NCI-H1092 treated with DMSO at 0.1 percent for 48 hours (cell line): ENCODE measurements at places on chromosomes 16 and 17.

DNA sequence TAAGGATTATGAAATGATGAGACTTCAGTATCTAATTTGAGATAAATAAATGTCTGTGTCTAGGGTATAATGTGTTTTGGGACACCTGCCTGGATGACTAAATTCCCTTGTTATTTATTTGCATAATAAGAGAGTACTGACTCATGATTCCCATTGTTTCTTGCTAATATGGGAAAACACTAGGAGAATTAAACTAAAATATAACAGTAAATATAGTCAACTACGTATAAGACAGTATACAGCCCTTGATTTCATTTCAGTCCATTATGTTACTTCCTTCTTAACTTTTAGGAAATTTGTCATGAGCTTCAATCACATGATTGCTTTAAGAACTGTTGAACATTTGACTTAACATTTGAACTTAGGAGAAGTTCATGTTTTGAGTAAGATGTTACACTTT, 62.4 kb downstream of the VMP1 start:
- no peak for DNase-seq

DNA sequence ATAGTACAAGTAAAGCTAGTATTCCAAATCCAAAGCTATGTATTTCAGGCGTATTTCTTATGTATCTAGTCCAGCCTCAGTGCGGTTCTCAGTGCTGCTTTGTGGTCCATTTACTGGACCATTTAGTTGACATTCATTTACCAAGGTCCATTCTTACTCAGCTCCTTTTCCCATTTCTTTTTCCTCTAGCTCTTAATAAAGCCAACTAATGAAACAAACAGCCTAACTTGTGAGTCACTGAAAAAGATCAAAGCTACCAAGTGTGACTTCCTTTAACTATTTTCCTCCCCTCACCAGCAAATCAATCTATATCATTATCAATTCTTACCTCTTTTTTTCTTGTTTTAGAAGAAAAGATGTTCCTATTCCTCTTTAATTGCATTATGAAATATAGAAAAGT, 64.0 kb downstream of the CYB561 start:
- DNase-seq, result no peak

- no peak for DNase-seq
Measured at GRCh38 chr17:67746704-67747571, 29.2 kb downstream of the NOL11 start.

- peak; percentile 38 for DNase-seq
Measured at GRCh38 chr17:17745476-17746455, 64.5 kb downstream of the RAI1 start.

DNA sequence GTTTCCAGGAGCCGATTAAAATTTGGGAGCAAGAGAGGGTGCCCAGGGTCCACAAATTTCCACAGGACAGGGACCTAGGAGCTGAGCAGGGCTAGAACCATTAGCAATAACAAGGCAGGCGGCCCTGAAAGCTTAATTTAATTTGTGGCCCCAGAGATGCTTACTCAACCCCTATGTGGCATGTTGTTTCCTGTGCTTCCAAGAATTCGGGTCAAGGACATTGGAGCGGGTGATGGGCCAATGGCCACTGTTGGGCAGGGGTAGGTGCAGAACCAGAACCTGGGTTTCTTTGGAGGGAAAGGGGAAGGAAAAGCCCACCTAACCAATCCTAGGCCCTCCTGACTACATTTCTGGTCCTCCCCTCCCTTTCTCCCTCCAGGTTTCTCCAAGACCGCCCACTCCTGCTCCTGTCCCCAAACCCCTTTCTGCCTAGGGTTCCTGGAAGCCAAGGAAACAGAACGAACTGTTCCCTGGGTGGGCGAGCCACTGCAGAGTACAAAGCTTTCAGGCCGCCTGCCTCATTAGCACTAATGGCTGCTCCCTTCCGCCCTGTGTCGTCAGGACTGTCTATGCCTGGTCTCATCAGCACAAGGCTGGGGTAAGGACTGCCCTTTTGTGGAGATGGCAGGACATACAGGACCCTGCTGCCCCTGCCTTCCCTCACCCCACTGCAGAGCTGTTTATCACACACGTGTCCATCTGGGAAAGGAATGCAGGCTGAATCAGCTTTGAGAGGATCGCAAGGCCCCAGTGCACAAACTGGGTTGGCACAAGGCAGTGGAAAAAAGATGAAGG, 581 bp upstream of the AGRP start:
- DNase-seq, result no peak

DNA sequence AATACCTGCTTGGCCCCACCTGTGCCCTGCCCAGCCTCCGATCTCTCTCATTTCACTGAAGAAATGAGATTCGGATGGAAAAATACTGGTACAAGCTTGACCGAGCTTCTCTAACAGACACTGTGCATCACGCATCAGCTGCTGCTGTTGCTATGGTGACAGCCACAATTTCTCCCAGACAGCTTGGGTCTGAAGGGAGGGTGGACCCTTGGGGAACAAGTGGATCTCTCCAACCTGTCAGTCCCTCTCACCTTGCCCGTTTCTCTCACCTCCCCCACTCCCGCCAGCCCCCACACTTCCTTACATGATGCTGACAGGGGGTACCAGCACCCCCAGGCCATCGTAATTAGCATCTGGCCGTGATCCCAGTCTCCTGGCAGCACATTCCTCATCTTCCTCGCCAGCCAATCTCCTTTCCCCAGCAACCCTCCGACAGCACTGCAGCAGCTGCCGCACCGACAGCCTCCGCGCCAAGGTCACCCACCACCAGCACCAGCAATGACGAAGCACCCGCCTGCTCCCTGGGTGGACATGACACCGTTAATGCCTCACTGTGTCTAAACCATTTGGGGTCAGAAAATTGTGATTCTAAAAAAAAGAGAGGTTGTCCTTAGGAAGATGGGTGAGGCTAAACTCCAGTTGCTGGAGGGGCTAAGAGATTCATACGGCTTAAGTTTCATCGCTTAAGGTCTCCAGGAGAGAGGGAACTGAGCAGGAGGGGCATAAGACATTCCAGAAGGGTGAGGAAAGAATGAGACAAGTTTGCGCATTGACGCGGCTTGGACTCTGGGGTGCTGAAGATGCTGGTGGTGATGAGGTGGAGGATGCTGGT, 58.6 kb upstream of the TNRC6A start:
- DNase-seq, result peak; percentile 93

- DNase-seq, result no peak
Measured at GRCh38 chr17:16941072-16942036, 30.6 kb downstream of the TNFRSF13B start.

DNA sequence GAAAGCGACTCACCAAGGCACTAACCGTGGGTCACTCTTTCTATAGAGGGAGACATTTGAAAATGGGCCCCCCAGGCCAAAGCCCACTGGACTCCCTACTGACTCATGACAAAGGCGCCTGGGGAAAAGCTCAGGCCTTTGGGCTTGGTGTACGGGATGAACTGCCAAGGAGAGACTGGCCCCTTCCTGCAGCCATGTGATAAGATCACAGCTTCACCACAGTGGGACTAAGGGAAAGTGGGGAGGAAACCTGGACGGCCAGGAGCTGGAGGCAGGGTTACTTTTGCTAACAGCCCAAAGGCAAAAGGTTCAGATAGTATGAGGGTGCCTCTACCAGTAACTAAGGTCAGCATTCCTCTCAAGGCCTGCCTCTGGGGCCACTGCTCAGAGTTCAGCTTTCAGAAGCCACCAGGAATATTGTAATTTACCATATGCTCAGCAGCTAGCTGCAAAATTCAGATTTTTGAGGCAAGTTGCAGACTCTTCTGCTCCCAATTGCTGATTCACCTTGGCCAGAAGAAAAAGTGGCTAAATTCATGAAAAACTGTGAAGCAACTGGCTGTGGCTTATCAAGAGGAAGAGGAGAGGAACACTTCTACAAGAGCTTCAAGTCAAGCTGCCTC, 37.1 kb upstream of the SLC25A19 start:
- DNase-seq, result no peak

GRCh38 chr17:3890082-3890877, 2.6 kb downstream of the CAMKK1 start:
- DNase-seq, result peak; percentile 76

DNA sequence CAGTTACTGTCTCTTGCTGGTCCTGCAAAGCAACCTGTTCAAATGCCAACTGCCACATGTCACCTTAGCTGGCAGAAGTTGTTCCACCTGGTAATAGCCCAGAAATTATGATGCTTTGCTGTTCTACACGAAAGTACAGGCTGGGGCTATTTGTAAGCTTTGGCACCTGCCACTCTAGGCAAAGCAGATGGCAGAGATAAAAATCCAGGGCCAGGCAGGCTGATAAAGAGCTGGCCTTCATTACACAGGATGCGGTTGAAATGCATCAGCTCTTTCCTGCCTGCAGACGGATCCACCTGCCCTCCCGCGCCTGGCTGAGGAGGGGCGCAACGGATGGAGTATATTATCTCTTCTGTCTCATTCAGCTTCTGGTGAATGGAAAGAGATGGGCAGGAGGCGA, 29.3 kb upstream of the KDM8 start:
- DNase-seq, result no peak

- DNase-seq, result peak; percentile 74
Measured at GRCh38 chr17:73278465-73279453, 17.1 kb upstream of the CPSF4L start.

- no peak for DNase-seq
Measured at GRCh38 chr16:75792771-75793492, 66.6 kb upstream of the CPHXL start.

GRCh38 chr16:54265575-54266107, 20.9 kb downstream of the IRX3 start:
- no peak for DNase-seq

DNA sequence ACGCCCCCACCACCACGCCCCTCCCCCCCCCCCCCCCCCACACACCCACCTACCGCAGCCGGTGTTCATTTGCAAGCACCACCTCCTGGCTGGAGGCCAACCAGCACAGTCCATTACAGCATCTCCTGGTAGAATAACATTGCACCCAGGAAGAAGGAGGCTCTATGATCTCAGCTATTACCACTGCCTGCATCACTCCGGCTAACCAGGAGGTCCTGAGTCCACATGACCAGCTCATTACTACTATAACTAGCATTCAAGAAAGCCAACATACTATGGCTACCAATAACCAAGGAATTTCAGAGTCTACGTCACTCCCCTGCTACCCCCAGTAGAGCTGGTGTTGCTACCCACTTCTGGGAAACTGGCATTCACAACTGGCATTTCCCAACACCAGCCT, 81.1 kb upstream of the ALOX12 start:
- no peak for DNase-seq

DNA sequence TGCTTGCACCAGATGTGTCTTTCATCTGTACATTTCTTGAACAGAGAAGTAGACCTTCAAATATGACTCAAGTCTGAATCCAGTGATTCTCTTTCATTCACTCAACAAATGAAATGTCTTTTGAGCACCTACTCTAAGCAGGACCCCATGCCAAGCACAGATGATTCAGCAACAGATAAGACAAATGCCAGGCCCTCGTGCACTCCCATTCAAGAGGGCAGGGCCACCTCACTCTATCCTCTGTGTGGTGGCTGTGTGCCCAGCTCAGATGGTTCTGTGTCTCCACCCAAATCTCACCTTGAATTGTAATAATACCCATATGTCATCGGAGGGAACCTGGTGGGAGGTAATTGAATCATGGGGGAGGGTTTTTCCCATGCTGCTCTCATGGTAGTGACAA, 74.1 kb upstream of the NKD1 start:
- no peak for DNase-seq

GRCh38 chr17:31556969-31557645, 165.6 kb downstream of the RAB11FIP4 start:
- DNase-seq, result no peak

GRCh38 chr17:75151930-75152329, 2.4 kb downstream of the JPT1 start:
- DNase-seq, result peak; percentile 4

GRCh38 chr17:46720408-46720807, 98.1 kb downstream of the WNT3 start:
- DNase-seq, result no peak

GRCh38 chr16:24507959-24508480, 31.3 kb upstream of the RBBP6 start:
- DNase-seq, result no peak

DNA sequence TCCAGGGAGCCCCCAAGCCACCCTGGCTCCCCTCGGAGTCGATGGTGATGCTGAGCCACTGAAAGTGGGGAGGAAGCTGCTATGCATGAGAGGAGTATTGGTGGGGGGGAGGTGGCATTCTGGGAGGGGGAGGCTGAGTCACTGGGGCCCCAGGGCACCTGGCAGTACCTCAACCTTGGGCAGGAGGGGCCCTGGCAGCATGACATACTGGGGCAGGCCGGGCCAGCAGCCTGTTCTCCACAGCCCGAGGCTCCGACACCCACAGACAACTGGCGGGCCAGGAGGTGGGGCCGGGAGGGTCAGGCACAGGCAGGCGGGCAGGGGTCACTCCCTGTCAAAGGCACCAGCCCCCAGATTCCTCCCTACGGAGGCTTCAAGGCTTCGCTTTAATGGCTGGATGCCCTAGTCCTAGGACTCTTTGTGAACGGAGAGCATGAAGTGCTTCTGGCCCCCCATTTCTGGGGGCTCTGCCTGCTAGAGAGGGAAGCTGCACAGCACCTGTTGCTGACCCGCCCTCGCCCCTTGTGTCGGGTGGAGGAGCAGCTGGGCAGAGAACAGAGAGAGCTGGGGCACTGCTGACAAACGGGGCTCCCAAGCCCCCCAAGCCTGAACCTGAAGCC, 928 bp downstream of the CASKIN2 start:
- no peak for DNase-seq

GRCh38 chr17:48997103-48997826, at the start of gene IGF2BP1:
TSS of gene IGF2BP1 (plus strand) at chr17:48997385. CDS start at chr17:48997746, 361 bp downstream.
- no peak for DNase-seq

- DNase-seq, result peak; percentile 6
Measured at GRCh38 chr17:33725675-33726271, 432.7 kb upstream of the ASIC2 start.

GRCh38 chr16:54231919-54232318, 54.7 kb downstream of the IRX3 start:
- DNase-seq, result no peak

GRCh38 chr17:40559954-40560591, 5.2 kb downstream of the CCR7 start:
- DNase-seq, result peak; percentile 69

GRCh38 chr17:57898487-57899311, 48.9 kb upstream of the MRPS23 start:
- no peak for DNase-seq

DNA sequence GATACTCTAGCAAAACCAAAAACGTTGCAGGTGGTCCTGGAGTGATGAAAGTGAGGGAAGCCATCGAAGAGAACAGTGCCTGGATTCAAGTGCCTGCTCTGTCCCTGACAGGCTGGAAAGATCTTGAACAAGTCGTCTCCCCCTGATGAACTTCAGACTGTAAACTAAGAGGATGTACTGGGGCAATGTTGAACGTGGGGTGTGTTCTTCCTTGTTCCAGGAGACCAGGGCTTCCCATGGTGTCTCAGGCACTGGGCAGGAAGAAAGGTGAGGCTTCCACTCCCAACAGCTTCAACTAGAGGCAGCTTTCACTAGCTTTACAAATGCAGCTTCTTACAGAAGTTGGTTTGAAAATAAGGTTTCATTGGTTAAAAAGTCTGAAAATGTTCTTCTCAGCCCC, 21.4 kb upstream of the NF1 start:
- no peak for DNase-seq

GRCh38 chr17:41298458-41299135, 4.1 kb downstream of the KRTAP29-1 start:
- DNase-seq, result no peak
